Activated T-helper 2 cell treated with anti-CD3 and anti-CD28 coated beads, Interferon-gamma antibody, Interleukin-2, Interleukin-4, amounts not matched to agents 10 μg/mL and 5 μg/mL and 100 μg/mL, durations not matched to agents 14 hours and 24 hours and 36 hours (primary cell): ENCODE measurements at places on chromosomes 3 and 15. TPM values are rescaled to one million over a fixed set of nuclear protein-coding genes. Genes with fewer than 3 reads are reported as not detected.

DNA sequence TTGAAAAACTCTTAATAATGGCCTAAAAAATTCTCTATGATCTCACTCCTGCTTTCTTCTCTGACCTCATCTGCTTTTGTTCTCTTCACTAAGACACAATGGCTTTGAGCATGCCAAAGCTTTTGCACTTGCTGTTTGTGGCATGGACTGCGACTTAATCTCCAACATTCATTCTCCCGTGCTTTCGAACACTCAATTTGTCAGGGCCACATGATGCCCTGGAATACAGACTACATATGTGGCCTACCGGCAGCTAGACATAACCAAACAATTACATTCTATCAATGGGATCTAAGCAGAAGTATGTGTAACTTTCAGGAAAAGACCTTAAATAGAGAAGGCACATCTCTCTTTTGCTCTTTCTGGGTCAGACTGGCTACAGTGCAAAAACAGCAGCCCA is 506.5 kb downstream of the MAGI1 start:
- no peak for DNase-seq

- no peak for DNase-seq
Observed at GRCh38 chr3:74640211-74640610, 25.8 kb upstream of the CNTN3 start.

- DNase-seq = no peak
Observed at GRCh38 chr15:60138397-60138968, 134.4 kb downstream of the FOXB1 start.

DNA sequence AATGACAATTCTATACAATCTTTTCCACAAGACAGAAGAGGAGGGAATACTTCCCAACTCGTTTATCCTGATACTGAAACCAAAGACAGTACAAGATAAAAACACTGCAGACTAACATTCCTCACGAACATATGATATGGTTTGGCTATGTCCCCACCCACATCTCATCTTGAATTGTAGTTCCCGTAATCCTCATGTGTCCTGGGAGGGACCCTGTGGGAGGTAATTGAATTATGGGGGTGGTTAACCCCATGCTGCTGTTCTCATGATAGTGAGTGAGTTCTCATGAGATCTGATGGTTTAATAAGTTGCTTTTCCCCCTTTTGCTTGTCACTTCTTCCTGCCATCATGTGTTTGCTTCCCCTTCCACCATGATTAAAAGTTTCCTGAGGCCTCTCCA is 83.9 kb upstream of the PROK2 start:
- DNase-seq = no peak

- no peak for DNase-seq
Observed at GRCh38 chr3:63654211-63654610, 1.7 kb downstream of the SNTN start.

DNA sequence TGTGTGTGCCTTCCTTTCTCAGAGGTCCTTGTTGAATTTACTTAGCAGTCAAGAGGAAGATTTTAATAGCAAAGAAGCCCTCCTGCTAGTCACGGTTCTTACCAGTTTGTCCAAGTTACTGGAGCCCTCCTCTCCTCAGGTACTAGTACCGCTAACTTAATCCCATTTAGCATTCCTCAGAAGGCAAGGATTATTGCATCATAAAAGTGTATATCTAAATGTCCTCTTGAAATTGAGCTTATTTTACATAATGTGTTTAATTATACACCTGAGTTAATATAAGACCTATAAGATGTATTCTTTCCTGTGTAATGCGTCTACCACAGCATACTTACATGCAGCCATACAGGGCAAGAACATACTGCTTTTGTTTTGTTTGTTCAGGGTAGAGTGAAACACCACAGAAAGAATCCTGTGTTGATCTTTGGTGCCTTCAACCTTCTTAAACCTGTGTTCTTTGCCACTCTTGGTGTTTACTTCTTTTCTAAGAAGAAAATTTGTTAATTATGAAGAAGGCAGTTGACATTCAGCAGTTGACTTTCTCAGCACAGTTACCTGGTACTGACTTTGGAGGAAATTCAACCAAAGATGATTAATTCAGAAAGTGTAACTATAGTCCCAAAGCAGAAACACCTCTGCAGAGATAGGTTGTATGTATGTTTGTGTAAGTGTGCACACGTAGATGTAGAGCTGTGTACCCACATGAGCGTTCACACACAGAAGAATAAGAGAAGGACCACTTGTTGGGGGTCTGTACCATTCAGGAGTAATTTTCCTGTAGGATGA is 33.1 kb downstream of the POLG start:
- DNase-seq = no peak

DNA sequence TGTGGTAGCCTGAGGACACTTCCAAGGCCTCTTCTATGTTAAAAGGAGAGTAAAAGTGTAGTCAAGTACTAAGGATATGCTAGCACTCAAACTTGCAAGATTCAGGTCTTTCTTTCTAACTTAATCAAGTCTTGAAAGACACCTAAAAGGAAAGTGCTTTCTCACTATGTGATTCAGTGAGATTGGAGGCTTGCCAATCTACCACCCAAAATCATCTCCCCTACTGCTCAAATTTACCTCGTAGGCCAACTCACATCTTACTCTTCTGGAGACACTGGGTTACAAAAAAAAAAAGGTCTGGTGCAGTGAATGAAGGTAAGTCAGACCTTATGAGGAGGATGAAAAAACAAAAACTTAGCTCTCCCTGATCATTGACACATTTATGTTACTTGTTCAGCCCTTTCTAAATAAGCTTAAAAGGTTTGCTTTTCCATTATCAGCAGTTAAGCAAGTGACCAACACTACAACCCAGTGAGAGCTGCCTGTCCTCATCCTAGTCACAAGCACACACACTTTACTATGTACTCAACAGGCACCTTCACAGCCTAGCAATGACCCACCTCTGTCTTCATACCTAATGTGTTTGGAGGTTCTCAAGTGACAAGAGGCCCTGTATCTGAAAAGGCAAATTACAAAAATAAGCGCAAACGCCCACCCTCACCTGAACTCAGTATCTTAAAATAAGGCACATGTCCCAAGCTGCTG is 19.6 kb downstream of the SUMF1 start:
- no peak for DNase-seq

- DNase-seq = no peak
Observed at GRCh38 chr3:58638591-58638990, 28.0 kb downstream of the FAM3D start.

DNA sequence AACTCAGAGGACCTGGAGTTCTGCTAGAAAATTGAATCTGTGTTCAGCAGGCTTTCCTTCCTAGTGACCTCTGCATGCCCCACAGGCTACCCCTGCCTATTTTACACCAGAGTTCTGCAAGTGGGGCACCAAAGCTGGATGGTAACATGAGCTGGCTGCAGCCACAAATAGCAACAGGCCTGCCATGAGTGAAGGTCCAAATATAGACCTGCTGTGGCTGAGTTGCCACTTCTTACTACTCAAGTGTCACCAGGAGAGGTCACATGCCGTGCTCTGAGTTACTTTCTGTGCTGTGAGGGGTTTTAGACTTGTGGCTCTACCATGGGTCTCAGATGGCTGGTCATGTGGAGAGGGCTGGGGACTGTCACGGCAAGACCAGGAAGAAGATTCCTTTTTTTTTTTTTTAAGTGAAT is at the start of gene FSD2:
Gene FSD2, minus strand, starts transcription at position 76 of the 413 bp plus-strand sequence. CDS start 18,679 bp downstream, outside the sequence.
- no peak for DNase-seq

- DNase-seq = peak; percentile 2
Observed at GRCh38 chr15:101019366-101019896, 100.3 kb downstream of the LRRK1 start.

- DNase-seq = no peak
Observed at GRCh38 chr15:57458356-57458781, 82.1 kb downstream of the CGNL1 start.

DNA sequence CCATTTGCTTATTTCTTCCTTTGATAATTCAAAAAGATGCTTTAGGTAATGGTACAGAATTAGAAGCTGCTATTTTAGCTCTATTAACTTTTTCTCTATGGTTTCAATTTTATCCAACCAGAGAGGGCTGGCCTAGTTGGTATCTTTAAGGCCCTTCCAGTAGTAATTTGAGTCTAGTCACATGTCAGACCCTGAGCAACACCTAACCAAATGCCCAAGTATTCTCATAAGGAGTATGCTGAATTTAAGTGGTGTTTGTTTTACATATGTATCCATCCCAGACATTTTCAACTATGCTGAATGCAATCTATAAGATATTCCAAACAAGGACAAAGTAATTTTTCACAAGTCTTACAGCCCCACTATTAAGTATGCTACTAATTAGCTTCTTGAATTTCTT is 9.6 kb downstream of the DNAJC19 start:
- DNase-seq = no peak

- no peak for DNase-seq
Observed at GRCh38 chr3:115330430-115330829, 183.3 kb upstream of the ZBTB20 start.

DNA sequence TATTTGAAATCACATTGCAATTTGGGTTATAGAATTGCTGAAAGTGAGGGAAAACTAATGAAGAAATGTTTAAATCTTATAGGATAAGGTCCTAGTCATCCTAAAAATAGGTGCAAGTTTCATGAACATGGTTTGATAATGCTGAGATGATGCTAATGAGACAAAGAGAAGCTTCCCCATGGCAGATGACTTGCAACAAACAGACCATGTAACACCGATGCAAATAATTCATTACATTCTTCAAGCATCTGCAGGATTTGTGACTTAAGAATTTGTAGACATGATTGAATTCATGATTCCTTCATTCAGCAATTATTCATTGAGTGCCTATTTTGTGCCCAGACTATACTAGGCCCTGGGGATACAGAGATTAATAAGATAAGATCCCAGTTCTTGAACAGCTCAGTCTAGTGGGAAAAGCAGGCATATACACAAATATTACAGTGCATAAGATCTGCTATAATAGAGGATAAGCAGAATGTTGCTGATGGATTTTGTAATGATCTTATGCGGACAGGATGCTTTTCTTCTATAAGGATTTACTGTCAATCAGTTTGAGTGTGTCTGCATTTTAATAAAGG is 367.9 kb upstream of the GBE1 start:
- no peak for DNase-seq

Gene GOLGA6A
- total RNA-seq = not detected in 2 replicates

Gene PIGZ
- total RNA-seq = 2.1 and 2.4 TPM in 2 replicates

Gene MYRIP
- not detected in 2 replicates for total RNA-seq

Gene KLHDC8B
- total RNA-seq = 2.5 and 2.6 TPM in 2 replicates

Gene DNAH12
- total RNA-seq = 0.11 TPM in 1 of 2 replicates, not detected in the other

Gene EHHADH
- 2.9 and 3.2 TPM in 2 replicates for total RNA-seq
